NCI-H2081 treated with DMSO at 0.1 percent for 48 hours (cell line): ENCODE measurements at places on chromosomes 11 and 22.

DNA sequence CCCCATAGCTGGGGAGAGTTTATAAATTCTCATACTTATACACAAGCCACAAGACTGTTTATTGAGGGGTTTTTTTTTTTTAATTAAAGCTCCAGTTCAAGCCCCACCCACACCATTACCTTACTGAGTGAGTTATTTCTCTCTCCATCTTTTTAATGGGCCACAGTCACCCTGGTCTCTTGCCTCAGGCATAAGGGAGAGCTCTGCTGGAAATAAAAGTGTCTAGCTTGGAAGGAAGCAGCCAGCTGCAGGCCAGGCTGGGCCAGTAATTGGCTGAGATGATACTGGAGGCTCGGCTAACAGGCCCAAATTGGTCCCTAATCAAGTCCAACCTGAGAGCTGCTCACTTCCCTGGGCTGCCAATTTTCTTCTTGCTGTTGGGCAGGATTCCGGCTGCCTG lies 174.1 kb downstream of the INSC start:
- DNase-seq, result no peak

DNA sequence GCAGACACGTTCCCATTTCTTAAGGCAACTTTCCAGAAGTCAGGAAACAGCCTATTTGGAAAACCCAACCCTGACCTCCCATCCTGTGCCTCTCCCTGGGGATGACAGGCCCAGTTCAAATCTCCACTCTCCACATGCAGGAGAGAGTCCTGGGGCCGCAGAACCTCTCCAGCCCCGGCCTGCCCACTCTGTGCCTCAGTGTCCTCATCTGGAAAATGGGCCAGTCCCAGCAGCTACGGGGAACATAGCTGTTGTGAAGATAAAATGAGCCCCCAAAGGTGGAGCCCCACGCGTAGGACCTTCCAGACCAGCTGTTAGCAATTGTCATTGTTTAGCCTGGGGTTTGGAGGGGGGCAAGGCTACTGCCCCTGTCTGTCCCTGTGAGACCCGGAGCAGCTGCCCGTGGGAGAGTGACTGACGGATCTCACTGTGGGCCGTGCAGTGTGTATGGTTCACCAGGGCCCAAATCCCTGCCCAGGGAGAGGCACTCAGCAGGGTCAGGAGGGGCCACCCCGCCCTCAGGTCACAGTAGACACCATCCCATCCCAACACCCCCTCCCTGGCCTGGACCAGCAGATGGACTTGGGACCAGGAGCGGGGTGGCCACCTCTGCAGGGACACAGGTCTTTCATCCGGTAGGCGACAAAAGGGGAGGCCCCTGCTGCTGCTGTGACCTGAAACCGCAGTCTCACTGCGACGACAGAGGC lies 145.9 kb downstream of the CTTN start:
- no peak for DNase-seq

DNA sequence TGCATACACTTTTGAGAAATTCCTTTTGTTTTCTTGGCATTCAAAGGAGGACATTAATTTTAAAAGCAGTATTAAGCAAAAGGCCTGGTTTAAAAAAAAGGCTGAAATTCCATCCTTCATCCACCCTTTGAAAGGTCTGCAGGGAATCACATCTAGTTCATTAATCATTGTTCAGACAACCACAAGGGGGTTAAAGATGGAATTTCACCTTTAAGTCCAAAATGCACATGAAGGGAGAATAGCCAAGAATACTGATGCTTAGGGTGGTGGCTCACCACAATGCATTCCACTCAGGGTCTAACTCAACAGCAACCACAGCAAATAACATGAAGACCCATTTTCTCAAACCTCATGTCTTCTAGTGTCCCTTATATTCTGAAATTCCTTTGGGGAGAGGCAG lies 256.9 kb downstream of the CADM1 start:
- DNase-seq, result no peak

- DNase-seq, result no peak
These were observed 10.7 kb downstream of the PTPN5 start for GRCh38 chr11:18780896-18781295.

- DNase-seq, result no peak
These were observed 1477.2 kb downstream of the TBC1D22A start for GRCh38 chr22:48239461-48240147.

GRCh38 chr11:122521626-122522025 lies 133.9 kb upstream of the UBASH3B start:
- DNase-seq, result no peak
